ENCODE measurements at places on chromosomes 7 and 10. TPM values are rescaled to one million over a fixed set of nuclear protein-coding genes. Genes with fewer than 3 reads are reported as not detected.

- no peak for DNase-seq
These were observed 114.7 kb downstream of the RPS24 start for GRCh38 chr10:78148216-78148960.

Gene VSTM4
- 28.3 TPM for polyA plus RNA-seq

GRCh38 chr10:33055625-33056024 lies 97.6 kb upstream of the ITGB1 start:
- no peak for DNase-seq

Gene PRKG1
- 15.6 TPM for polyA plus RNA-seq

DNA sequence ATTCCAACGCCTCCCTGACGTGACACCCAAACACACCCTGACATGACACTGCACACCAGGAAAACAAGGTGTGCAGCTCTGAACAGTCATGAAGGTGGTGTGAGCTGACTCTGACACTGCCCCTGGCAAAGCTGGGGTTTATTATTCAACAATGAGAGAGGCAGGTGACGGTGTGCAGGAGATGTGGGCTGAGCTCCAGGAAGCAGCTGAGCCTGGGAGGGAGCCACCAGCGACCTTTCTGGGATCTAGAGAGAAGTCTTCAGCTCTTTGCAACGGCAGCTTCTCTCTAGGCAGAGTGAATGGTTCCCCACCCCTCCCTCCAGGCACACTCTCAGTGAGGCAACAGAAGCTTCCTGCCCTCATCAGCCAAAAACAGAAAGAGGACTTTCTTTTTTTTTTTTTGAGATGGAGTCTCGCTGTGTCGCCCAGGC lies 65.6 kb downstream of the SH3PXD2A start:
- no peak for DNase-seq

DNA sequence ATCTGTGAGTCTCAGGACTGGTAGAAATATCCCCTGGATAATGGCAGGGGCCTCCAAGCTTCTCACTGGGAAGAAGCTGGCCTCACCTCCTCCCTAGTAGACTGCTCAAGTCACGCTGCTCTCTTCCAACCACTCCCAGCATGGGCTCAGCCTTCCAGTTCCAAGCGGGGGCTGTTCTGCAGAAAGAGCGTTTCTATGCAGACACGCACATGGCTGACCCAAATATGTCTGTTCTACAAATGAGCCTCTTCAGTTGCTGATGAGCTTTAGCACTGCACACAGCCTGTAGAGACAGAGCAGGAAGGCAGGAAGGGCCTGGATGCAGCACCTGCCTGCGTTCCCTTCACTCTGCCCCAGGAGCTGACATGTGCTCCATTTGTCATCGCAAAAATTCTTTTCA lies 523.9 kb upstream of the MGMT start:
- DNase-seq = no peak

Gene INHBA
- polyA plus RNA-seq = 1.1 TPM

GRCh38 chr7:40916813-40917212 lies 782.0 kb downstream of the SUGCT start:
- no peak for DNase-seq

- no peak for DNase-seq
These were observed 14.5 kb upstream of the AKR1C2 start for GRCh38 chr10:5018134-5018533.

Measured in left lung (tissue), 14 donors.